Kidney tubule cell (primary cell): ENCODE measurements at places on chromosomes 4 and X.

DNA sequence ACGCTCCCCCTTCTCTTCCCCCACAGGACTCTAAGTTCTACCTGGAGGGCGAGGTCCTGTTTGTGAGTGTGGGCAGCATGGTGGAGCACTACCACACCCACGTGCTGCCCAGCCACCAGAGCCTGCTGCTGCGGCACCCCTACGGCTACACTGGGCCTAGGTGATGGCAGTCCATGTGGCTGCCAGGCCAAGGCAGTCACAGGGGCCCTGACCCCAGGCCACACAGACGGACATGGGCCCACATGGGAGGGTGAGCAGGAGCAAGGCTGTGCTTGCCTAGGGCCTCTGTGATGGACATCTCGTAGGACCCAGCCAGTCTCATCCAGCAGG, 10.0 kb upstream of the ADD1 start:
- DNase-seq = no peak

DNA sequence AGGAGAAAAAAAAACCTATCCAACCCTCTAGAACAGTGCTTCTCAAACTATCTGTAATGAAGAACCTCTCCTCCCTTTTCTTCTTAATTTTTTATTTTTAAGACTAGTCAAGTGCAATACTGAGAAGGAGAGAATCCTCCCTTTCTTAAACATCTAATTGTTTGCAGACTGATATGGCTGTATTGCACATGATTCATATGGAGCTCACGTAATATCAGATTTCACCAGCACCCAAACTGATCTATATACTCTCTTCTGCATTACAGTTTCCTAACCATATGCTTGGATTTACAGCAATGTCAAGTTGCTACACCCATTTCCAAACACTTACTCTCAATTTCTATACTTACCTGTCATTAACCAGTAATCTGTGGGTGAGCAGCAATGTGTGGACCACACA, 9.5 kb downstream of the PRMT9 start:
- no peak for DNase-seq

GRCh38 chr4:38204339-38205035, 244.3 kb downstream of the PTTG2 start:
- DNase-seq = no peak

DNA sequence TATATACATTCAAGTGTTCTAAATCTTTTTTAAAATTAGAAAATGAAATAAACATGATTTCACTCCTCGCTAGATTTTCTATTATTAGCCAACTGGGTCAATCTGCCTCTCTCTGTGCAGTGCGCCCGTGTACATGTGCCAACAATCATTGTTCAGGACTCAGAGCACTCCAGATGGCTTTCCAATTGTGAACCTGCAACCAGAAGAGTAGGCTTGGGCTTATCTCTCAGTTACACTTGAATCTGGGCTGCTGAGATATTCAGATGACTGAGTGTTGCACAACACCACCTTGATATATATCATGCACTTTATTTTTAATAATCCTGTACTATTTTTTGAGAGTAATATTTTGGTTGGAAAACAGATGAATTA, 184.0 kb upstream of the FSTL5 start:
- DNase-seq = no peak

DNA sequence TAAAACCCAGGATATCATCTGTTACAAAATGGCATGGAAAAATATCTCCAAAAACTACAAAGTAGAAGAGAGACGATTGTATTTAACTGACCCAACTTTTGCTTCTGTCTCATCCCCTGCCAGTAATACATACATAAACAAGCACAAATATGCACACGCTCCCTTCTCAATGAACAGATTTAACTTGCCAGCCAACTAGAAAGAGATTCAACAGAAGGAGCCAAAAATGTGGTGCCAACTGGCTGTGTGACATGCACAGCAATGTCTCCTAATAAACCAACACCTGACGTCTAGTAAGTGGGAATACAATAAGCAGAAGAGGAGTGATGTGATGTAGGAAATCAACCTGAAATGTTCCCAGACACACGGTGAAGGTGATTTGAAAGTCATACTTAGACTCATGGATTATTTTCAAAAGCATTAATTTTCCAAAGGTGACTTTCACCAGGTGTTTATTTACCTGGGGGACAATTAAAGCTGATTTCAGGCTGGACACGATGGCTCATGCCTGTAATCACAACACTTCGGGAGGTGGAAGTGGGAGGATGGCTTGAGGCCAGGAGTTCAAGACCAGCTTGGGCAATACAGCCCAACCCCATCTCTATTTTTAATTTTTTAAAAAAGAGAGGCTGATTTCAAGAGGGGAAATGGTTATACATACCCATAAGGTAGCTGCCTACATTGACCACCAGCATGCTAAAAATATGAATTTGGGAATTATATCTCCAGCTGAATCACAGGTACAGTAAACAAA, 33.7 kb downstream of the SH3RF1 start:
- no peak for DNase-seq

- DNase-seq = peak; percentile 54
These were observed 37.0 kb downstream of the HPGDS start for GRCh38 chr4:94305466-94306225.

GRCh38 chr4:115272594-115272993, 159.2 kb upstream of the NDST4 start:
- no peak for DNase-seq

DNA sequence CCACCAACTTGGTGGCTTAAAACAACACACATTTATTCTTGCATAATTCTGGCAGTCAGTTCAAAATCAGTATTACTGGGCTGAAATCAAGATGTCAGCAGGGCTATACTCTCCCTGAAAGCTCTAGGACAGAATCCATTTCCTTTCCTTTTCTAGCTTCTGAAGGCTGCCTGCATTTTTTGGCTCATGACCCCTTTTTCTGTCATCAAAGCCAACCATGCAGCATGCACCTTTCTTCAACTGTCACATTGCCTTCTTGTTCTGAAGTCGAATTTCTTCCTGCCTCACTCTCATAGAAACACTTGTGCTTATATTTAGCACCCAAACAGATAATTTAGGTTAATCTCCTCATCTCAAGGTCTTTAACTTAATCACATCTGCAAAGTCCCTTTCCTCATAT, 79.8 kb upstream of the PPP1R2C start:
- DNase-seq = no peak

DNA sequence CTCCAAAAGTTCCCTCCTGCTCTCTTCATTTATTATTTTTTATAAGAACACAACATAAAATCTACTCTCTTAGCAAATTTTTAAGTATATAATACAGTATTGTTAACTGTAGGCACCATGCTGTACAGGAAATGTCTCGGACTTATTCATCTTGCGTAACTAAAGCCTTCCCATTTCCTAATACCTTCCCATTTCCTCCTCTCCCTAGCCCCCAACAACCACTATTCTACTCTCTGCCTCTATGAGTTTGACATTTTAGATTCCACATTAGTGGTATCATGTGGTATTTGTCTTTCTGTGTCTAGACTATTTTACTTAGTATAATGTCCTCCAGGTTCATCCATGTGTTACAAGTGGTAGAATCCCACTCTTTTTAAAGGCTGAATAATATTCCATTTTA, 15.8 kb upstream of the SYTL4 start:
- no peak for DNase-seq

DNA sequence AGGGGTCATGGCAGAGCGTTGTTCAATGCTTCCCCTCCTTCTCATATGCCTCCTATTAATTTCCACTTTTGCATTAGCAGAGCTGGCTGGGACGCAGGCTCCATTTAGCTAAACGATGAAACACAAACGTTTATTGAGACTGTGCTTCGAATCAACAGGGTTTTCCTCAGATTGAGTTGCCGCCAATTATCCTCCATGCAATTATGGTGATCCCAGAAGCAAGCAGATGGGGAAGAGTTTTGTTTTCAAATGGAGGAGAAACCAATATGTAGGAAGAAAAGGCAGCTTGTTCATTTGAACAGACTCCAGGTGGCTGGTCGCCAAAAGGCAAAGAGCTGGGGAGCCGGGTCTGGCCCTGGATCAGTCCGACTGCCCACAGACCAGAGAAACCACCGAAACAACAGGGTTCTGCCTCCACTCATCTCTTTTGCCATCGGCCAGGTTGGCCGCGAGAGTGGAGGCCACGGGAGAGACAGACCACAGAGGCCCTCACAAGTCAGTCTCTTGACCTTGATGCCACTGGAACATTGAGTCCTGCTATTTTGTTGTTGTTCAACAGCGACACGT, 184.8 kb downstream of the GBA3 start:
- no peak for DNase-seq

DNA sequence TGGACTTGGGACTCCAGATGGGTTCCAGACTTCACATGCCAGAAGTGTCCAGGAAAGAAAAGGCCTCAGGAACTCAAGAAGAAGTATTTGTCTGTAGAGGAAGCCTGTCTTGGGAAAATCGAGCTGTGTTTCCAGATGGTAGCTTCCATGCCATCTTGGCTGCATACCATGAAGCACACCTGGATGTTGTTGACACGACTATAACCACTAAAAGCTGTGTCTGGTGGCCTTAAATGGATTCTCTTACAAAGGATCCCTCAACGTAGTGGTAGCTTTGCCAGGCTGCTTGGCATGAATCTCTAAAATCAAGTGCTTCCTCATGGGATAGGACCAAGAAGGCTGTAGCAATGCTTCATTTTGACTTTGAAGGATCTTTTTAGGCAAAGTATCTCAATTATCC, 313.4 kb upstream of the BOD1L1 start:
- no peak for DNase-seq

DNA sequence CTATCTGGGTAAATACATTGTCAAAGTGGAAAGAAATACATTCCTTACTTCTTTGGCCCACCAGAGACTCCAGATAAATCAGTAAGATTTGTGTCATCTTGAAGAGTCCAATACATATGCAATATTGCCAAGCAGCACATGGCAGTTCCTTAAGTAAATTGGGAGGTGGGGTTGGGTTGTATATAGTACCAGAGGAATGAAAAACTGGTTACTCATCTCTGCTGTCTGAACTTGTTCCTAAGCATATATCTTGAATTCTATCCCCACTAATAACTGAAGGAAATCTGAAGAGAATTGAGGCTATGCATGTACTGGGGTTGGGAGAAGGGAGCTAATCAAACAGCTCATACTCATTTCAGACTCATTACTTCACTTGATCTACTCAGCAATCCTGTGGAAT, 14.8 kb downstream of the TCEAL8 start:
- no peak for DNase-seq

DNA sequence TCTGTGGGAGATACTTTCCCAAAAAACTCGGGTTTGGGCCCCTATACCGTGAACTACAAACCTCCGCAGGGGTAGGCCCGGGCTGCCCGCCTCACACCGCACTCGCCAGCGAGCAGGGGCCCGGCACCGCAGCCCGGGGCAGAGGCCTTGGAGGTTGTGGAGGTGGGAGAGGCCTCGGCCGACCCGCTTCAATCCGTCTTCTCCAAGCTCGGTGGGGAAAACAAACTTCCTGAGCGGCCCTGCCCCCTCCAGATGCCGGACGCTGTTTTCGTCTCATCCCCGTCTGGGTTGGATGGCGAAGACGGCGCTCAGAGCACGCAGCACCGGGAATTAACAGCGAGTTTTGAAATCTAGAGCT, 442 bp upstream of the MCUB start:
- DNase-seq = no peak

- peak; percentile 74 for DNase-seq
These were observed 440.9 kb downstream of the INPP4B start for GRCh38 chr4:142405021-142405694.

DNA sequence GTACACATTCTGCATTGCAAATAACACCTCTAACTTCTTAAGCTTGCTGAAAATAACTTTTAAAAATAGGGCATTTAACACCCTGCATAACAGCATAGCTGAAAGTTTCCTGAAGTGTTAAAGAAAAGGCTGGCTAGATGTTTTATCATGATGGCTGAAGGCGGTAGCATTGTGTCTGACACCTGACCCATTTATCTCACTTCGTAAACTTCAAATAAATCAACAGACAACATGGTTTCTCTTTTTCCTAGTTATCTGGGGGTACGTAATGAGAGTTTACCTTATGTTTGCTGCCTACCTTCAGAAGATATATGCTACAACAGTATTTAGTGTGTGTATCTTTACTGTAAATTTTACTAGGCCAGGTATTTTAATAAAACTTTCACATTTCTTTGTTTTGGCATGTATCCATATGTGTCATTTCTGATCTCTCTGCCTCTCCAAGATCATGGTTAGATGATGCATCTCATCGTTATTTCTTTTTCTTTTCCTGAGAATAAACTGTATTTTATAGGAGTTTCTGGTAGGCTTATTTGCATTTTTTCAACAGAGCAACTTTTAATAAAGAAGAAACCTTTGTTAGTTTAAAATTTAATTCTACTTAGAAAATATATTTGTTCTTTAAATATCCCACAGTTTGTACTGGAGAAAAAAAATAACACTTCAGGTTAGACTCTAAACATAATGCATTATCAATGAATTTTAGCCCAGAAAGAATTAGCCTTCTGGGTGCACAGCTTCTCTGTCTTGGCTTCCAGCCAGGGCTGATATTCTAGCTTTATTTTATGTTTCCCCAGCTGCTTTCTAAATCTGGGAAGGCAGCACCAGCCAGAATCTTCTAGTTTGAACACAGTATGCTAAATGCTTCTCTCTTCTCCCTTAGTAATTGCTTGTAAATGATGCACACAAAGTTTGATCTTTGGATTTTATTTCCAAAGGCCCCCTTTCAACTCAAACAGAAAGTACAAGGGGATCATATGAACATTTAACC, 2.9 kb downstream of the NDST4 start:
- no peak for DNase-seq

GRCh38 chr4:71863457-71863856, 79.6 kb upstream of the GC start:
- no peak for DNase-seq
